ENCODE measurements at places on chromosomes 16 and 17. TPM values are rescaled to one million over a fixed set of nuclear protein-coding genes. Genes with fewer than 3 reads are reported as not detected.

The PIEZO1 gene
- 75.6 TPM for polyA plus RNA-seq

The ABCC12 gene
- polyA plus RNA-seq = 0.56 TPM

The ALDH3A1 gene
- polyA plus RNA-seq = 0.22 TPM

The MYH8 gene
- 1,579 TPM for polyA plus RNA-seq

The JPH3 gene
- 0.30 TPM for polyA plus RNA-seq

The C17orf67 gene
- polyA plus RNA-seq = 1.7 TPM

The HMOX2 gene
- polyA plus RNA-seq = 47.8 TPM

Data from muscle of leg (tissue), 16 donors.